NCI-H524 treated with DMSO at 0.1 percent for 48 hours (cell line): ENCODE measurements at places on chromosomes 1 and 21.

DNA sequence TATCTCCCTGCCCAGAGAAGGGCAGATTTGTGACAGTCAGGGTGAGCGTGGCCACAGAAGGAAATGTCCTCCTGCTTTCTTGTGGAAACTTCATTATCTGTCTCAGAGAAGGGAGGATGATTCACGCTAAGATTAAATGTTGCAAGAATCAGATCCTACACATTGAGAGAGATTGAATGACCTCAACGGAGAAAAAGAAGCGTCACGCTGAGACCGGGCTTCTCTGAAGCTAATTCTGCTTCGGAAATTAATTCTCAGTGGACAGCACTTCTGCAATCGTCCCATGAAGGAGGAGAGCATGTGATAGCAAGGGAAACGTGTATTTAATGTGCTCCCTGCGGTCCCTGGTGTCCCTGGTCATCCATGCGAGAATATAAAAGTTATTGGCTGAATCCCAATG is 19.8 kb upstream of the C1orf21 start:
- no peak for DNase-seq

- no peak for DNase-seq
Measured at GRCh38 chr1:181044449-181044966, 10.7 kb downstream of the MR1 start.

GRCh38 chr1:170337413-170337994 is 191.7 kb downstream of the NTMT2 start:
- no peak for DNase-seq

DNA sequence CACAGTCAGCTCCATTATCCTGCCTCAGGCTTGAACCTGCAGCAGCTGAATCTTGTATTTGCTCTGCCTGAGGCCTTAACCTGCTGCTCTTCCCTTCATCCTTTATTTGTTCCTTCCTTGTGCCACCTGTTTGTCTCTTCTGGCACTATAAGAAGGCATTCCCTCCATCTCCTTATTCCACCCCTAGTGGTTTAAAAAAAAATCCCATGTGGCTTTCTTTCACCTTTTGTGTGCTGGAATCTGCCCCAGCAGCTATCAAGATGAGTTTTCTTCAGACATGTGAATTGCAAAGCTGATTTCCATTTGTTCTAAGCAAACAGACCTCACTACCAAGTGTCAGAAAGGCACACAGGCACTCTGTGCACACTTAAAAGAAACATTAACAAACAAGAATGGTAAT is 294.6 kb downstream of the TTLL7 start:
- no peak for DNase-seq

GRCh38 chr1:40817791-40818263 is 34.2 kb downstream of the KCNQ4 start:
- no peak for DNase-seq

- DNase-seq, result no peak
Measured at GRCh38 chr1:167455786-167456446, 62.4 kb downstream of the CD247 start.

DNA sequence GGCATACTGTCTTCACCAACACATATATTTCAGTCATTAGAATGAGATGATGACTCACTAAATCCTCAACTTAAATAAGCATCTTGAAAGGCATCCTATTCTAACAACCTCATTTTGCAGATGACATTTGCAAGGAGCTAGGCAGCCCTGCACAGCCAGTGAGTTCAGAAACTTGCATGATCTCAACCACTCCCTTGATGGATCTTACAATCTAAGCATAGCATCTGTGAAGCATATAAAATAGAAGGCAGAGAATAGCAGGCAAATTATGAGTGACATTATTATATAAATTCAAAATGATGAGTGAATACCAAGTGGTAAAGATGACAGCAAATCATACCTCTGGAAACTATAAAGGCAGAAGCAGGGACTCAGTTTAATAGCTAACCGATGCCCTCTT is 31.6 kb downstream of the KRTAP20-3 start:
- no peak for DNase-seq

DNA sequence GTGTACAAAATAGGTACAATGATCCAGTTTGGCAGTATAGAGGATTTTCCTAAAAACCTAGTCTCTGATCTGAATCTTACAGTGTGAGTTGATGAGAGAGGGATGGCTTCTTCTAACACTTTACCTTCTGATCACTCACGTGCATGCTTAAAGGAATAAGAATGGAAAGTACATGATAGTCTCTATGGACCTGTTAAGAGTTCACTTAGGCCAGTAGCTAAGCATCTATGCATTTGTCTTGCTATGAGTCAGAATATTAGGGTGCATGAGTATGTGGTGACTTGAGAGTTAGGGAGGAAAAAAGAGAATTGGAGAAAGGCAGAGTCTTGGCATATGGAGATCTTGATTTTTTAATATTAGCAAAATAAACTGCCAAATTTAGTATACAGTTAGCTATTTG is 206.3 kb downstream of the COL11A1 start:
- no peak for DNase-seq

DNA sequence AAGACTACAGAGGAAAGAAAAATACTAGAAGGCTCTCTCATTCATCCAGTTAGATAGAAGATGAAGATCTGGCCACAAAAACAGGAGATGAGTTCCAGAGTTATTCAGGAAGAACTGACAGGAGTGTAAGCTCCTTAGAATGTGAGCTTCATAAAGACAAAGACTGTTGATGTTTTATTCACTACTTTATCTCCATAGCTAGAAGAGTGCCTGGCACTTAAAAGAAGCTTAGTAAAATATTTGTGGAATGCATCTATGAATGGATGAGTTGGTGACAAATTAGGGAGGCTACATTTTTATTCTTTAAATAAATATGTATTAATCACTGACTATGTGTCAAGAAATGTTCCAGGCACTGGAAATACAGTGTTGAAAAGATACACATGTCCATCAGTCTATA is 13.8 kb downstream of the CLDN17 start:
- no peak for DNase-seq

DNA sequence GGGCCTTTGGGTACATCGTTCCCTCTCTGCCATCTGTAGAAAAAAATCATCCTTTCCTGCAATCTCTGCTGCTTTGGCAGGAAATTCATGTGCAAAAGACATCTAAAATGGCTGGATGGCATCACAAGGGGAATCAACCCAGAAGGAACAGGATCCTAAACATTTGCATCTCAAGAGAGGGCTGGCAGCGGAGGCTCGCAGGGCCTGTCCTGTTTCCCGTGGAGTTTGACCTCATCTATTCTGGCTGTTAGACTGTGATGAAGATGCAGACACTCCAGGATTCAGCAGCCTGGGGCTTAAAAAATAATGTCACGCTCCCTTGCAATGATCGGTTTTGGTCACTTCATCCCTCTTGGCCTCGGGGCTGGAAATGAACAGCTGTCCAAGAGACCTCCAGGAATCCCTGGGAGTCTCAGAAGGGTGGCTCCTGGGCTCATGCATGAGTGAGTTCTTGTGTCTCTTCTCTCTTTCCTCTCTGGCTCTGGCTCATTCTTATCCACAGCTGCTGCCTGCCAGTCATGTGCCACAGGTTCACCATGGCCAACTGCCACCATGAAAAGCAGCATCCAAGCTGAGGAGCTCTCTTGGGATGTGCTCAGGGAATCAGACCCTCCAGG is 16.1 kb upstream of the PCP4 start:
- no peak for DNase-seq

DNA sequence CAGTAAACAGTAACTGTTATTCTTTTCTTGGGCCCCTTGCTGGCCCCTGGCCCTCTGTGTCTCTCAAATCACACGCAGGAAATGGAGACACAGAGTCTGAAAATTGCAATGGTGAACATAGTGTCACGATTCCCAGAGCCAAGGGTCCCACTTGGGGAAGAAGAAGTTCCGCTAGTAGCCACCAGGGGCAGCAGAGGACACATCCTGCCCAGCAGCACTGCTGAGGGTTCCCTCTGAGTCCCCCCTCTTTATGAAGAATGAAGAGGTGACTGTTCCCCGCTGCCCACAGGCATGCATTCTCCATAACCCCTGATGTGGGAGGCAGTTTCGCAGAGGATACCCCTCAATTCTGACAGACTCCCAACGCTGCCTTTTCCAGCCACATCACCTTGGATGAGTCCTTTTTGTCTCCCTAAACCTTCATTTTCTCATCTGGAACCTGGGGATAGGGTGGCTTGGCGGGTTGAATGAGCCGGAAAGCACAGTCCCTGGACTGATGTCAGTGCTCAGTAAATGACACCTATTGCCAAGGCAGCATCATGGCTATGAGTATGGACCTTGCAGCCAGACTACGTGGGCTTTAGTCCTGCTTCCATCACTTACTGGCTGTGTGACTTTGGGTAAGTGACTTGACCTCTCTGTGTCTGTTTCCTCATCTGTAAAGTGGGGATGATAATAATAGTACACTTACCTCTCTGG is 238.0 kb upstream of the TMEM51 start:
- no peak for DNase-seq

- DNase-seq, result no peak
Measured at GRCh38 chr1:7268983-7269382, 483.7 kb downstream of the CAMTA1 start.

- no peak for DNase-seq
Measured at GRCh38 chr1:201404722-201405483, 5.8 kb upstream of the LAD1 start.

DNA sequence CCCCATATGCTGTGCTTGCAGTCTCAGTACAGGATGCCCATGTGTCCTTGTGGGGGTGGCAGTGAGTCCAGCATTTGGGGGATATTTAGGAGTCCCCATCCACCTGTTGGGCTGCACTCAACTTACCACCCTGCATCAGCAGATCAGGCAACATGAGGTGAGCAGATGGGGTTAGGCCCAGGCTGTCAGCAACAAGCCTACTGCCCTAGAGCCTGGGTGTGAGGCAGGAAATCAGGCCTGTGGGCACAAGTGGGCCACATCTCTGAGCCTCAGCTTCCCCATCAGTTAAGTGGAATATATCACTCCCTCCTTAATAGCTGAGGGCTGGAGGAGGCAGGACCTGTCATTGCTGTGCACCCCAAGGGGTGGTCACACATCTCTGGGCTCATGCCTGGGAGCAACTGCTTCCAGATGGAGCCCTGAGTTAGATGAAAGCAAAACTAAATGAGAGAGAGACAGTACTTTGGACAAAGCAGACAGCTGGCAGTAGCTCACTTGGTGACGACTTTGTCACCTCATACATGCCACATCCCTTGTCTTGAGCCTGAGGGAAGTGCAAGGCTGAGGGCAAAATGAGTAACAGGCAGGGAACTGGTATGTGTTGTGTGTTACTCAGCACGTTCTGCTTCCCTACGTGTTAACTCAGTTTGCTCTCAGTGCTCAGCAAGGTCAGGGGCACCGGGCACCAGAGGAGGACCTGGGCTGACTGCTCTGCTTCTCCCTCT is 48.4 kb downstream of the TRIM11 start:
- DNase-seq, result no peak

DNA sequence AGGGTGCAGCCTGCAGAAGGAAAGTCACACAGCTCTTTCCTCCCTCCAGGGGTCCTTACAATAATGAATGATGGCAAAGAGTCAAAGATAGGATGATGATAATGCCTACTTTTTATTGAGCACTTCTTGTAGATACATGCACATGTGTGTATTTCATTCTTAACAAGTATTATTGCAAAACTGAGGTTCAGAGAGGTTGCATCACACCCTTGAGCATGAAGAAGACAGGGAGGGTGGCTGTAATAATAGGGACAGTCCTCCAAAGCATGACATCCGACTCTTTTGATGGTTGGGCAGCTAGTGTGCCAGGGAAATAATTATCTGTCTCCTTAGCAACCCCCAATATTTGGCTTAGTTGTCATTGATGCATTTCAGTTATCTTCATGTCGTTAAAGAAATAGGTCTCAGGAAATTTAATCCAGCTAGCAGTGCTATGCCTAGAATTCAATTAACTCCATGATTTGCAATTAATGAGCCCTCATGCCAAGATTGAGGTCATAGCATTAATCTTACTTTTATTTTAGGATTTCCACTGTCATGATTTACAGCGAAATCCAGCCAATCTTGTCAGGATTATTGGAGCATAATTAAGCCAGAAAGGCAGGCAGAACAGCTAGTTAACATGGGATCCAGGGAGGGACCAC is 35.0 kb downstream of the DNAJC6 start:
- DNase-seq, result no peak

DNA sequence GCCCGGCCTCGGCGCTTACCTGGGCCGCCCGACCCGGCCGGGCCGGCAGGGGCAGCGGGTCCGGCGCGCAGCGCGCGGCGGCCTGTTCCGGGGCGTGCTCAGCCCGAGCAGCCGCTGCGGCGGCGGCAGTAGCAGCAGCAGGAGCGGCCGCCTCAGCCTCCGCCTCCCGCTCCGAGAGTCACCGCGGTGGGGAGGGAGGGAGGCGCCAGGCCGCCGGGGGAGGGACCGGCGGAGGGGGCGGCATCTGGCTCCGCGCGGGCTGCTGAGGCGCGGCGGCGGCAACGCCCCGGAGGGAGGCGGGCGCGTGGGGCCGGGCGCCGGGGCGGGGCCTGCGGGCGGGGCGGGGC is at the start of gene CTNNBIP1:
CTNNBIP1 (minus strand) TSS at position 194 of the 347 bp plus-strand sequence. CDS start 38,205 bp downstream, outside the sequence.
- DNase-seq, result no peak
